ENCODE measurements at places on chromosomes 7 and 10.
A peak's percentile ranks its signal among the peaks of the same experiment; 100 is the strongest.

DNA sequence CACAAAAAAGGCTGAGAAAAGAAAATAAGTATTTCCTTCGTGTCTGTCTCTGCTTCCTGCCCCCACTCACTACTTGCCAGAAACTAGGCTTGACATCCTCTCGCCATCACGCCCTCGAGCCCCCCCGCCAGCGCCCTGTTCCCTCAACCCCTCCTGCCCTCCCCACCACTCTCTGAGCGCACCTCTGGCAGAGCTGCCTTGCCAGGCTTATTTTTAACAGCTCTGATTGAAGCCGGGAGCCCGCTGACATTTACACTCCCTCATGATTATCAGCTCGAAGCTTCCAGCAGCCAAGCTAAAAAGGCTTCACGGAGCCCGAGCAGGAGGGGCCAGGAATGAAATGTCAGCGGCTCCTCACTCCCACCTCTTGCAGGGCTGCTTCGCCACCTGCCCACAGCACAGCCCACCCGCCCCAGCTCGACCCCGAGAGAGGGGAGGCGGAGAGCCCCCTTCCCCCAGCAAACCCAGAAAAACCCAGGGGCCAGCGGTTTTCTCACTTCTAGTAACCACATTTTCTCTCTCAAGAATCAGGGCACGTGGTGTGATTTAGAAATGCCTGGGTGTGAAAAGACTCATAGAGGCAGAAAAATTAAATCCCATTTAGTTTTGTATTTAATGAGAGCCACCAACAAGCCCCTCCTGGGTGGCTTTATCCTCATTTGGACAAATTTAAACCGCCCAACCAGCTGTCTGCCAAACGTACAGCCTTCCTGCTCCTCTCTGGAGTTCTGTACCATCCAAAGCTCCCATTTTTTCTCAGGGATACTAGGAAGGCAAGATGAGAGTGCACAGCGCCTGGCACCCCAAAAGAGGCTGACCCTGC lies 89.3 kb downstream of the SLIT1 start:
- no peak for DNase-seq

DNA sequence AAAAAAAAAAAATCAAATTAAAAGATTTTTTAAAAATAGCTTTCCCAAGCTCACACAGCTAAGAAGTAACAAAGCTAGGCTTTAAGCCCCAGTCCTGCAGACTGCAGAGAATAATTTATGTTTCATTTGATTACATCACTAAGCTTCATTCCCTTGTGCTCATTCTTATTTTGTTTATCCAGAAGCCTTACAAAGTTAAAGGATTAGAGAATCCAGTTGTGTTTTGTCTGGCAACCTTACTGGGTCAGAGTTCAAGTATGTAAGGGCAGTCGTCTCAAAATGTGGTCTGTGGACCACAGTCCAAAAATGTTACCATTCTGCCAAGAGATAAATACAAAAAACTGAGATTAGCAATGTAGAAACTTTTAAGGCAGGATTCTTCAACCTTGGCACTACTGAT lies 32.1 kb upstream of the EZH2 start:
- DNase-seq, result no peak

DNA sequence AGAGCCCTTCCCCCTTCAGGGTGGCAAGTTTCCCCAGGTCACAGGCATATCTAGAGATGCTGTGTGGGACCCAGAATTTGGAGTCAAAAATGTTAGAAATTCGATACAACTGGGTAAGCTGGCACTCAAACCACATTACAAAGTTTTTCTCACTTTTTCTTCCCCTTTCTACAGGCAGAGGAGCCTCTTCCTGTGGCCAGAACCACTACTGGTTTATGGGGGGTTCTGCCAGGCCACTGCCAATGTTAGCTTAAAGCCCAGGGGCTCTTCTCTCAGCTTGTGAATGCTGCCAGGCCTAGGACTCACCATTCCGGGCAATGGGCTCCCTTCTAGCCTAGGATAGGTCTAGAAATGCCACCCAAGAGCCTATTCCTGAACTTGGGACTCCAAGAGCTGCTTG lies 617.9 kb upstream of the PHF14 start:
- DNase-seq, result no peak

DNA sequence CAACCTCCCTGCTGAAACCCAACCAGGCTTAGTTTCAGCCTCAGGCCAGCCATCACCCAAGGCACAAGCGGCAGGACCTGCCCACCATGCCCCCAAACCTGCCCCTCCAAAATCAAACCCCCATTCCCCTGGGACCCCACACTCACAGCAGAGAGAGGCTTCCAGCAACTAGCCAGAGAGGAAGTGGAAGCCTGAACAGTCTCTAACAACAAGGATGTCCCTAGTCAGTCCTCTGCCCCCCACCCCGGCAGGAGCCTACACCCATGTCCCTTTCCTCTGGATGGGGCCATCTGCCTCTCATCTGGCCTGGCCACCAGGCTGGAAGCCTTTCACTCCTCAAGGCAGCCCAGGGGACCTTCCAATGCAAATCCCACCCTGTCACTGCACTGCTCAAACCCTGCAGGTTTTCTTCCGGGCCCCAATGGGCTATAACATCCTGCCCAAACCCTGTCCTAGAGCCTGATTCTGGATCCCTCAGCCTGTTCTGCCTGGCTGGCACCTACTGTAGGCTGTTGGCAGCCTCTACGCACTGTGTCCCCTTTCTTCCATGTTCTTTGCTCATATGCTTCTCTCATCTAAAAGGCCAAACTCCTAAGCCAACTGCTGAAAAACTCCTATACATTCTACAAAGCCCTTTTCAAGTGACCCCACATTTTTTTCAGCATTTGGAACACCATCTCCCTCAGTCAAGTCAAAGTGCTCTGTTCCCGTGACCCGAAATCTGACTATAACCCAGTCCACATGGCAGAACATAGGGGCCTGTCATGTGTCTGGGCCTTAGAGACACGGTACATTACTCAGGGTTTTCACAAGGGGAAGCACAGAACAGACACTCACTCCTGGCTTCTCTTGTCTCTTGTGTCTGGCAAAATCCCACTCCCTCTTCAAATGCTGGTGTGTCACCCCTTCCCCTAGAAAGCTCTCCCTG lies 253.3 kb downstream of the TNS3 start:
- no peak for DNase-seq

- DNase-seq, result no peak
Measured at GRCh38 chr7:18400275-18400674, 95.3 kb upstream of the HDAC9 start.

- DNase-seq, result no peak
Measured at GRCh38 chr10:3096149-3096548, 28.8 kb downstream of the PFKP start.

DNA sequence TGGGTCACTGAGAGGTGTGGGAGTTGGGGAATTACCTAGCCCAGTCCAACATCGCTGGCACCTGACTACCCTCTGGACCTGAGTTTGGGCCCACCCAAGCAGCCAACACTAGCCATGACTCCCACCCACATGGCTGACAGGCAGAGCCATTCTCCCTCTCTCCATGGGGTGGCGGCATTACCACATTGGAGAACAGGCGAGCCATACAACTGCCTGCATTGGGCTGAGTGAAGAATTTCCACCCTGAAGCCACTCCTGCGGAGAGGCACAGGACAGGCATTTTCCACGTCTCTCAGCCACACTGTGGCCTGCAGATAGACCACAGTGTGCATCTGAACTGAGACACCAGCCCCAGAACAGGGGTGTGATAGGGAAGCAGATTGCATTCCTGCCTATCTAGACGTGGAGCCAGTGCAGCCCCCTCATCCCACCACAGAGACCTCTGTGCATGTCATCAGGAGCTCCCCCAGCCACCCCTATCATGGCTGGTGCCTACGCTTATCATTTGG lies 58.2 kb upstream of the ANTXRL start:
- DNase-seq, result peak; percentile 80

- peak; percentile 54 for DNase-seq
Measured at GRCh38 chr10:50622706-50623662, 772 bp downstream of the SGMS1 start.

- DNase-seq, result no peak
Measured at GRCh38 chr7:92343714-92344113, 97.9 kb downstream of the ANKIB1 start.

DNA sequence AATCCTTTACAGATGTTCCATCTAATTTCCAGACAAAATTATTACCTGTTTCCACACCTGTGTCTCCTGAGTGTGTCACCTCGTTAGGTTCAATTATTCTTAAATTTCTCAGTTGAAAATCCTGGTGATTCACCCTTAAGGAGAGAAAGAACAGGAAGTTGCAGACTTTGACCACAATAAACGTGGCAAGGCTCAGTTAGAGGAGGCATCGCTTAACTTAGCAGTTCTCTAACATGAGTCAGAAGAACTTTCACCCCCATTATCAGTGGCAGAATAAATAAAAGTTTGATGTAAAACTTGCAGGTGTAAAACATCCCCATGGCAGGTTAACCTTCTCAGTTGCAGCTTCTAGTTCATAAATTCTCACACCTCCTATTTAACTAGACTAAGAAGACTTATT lies 8.3 kb downstream of the XPNPEP1 start:
- DNase-seq, result no peak

DNA sequence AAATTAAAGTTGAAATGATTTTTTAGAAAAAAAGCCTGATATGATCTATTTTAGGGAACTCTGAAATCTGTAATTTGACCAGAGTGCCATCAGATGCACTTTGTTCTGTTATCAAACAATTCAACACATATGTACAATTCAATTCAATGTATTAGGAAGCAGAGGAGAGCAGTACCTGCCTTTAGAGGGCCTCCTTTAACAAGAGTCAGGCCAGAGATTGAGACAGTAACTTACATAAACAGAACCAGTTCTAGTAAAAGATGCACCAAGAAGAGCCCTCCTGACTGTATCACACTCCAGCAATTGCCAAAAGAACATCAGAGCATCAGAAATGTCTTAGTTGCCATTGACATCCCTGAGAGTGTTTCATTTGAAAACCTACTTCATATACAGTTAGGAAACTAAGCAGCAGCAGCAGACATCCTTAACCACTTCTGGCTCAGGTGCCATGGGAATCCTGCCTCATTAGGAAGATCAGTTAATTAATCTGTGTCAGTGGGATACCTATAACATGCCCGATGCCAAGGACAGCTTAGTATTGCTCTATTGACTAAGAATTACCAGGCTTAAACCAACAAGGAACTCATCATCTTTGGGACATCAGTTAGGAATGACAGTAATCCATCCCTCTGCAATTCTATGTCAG lies 1222.6 kb upstream of the LRRN3 start:
- no peak for DNase-seq

- DNase-seq, result no peak
Measured at GRCh38 chr7:67550801-67551436, 554.3 kb downstream of the TYW1 start.

DNA sequence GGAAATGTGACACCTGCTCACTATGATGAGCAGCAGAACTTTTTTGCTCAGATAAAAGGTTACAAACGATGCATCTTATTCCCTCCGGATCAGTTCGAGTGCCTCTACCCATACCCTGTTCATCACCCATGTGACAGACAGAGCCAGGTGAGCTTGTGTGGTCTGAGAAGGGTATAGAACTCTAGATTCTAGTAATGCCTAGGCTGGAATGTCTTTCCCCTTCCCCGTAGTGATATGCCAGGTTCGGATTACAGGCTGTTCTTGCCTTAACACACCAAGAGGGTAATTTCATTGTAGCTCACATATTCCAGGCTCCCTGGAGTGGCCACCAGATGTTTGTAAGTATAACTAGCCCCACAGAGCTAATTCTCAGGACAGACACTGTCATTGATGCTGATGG lies 9.2 kb downstream of the HIF1AN start:
- DNase-seq, result no peak

DNA sequence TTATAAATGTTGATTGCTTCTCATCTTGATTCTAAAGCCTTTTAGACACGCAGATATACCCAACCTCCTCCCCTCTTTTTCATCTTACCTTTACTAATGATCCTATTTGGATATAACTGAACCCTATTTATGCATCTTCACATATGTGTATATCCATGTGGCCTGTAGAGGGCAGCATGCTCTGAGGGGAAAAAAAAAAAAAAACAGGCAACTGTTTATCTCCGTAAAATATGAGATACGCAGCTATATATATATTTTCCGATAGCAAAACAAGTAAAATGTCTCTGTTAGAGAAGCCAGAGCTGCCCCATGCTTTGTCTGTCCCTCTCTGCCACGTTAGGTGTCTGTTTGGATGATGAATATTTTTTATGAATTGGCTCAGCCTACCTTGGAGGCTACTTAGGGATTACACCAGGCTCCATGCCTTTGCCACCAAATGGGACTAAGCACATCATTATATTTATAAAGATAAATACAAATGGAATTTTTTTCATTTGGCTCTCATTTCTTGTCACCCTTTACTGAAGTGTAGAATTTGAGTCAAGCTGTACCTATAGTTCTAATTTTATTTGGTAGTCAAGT lies 174.8 kb upstream of the FZD1 start:
- no peak for DNase-seq

GRCh38 chr7:147809786-147810185 lies 780.8 kb upstream of the C7orf33 start:
- DNase-seq, result no peak

DNA sequence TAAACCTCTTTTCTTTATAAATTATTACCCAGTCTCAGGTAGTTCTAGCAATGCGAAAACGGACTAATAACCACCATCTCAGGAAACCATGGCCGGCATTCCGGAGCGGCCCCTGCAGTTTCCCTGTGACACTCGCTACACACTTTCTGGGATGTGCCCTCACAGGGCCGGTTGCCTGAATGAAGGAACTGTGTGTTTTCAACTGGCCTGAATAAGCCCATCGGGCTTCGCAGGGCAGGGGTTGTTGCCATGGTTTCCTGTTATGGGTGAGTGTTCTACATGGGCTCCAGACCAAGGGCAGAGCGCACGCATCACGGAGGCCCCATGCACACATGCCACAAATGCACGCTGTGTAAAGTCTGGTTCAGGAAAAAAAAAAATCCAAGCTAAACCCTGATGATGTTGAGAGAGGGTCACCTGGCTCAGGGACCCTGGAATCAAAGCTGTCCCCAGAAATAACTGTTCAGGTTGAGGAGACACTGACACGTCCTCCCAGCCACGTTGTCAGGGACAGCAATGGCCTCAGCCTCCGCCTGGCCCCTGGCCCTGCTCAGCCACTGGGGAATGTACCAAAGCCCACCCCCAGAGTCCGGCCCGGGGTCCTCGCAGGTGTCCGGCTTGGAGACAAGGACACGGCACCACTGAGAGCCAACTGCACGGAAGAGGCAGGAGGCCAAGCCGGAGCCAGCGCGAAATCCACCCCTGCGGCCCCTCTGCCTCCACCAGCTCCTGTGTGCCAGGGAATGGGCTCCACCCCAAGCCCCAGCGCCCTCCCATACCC lies 47.9 kb downstream of the STK32C start:
- DNase-seq, result no peak

GRCh38 chr7:98864731-98865453 lies 4.9 kb downstream of the TMEM130 start:
- no peak for DNase-seq

DNA sequence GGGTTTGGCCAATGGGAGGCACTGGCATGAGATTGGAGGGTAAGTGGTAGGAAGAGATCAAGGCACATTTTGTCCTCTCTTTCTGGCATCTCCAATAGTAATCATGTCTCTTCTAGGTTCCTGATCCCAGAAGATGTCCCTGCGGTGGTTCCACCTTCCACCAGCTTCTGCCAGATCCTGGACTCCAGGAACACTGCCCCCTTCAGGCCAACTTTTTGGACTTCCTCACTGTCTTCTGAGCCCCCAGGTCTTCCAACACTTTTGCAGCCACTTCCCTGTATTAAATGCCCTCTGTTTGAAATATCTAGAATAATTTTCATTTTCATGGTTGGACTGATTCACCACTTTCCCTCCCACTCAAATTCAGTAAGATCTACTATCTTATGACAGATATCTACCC lies 60.9 kb downstream of the BAMBI start:
- DNase-seq, result no peak

GRCh38 chr7:87156709-87157108 lies 4.5 kb downstream of the DMTF1 start:
- no peak for DNase-seq

Data from ELF-1 (cell line).